Breast epithelium (tissue), 4 donors: ENCODE measurements at places on chromosomes 4 and X.

- DNase-seq, result no peak
- peak overlapping the region; percentile 96 for H3K27ac ChIP-seq
- no peaks in the 10 kb centered on the region for H3K36me3 ChIP-seq
These were observed 3.6 kb downstream of the OTUD4 start for GRCh38 chr4:145176641-145177432.

DNA sequence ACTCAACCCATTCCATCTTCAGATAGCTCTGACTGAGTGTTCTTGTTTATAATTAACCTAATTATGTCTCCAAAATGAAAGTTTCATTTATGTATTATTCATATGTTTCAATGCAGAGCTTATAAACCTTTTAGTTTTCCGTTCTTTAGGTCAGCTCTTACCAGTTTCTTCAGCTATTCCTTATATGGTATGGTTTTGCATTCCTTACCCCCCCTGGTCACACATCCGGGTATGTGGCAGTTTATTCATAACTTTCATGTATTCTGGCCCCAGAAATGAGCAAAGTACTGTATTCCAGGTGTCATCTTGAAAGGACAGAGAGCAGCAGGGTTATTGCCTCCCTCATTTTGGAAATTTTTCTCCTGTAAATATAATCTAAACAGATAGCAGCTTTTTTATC is 16.8 kb upstream of the IGSF1 start:
- no peaks in the 10 kb centered on the region for H3K36me3 ChIP-seq
- no peak overlapping the region for H3K27ac ChIP-seq
- DNase-seq, result no peak
- no peaks in the 10 kb centered on the region for H3K27me3 ChIP-seq
- H3K4me1 ChIP-seq, result no peaks in the 10 kb centered on the region

GRCh38 chr4:139556071-139556723 is at the start of gene SETD7:
Gene SETD7, minus strand, starts transcription at chr4:139556219. Its CDS starts 82 bp downstream, at chr4:139556137.
- peak within 1 kb of the TSS; percentile 100 for H3K27ac ChIP-seq
- H3K4me1 ChIP-seq, result no peaks in the 10 kb centered on the region
- DNase-seq, result peak; percentile 70
- no peaks in the 10 kb centered on the region for H3K36me3 ChIP-seq
- peak within 1 kb of the TSS; percentile 90 for H3K4me3 ChIP-seq

- peaks cover 12% of the 10 kb centered on the region for H3K27me3 ChIP-seq
- H3K4me1 ChIP-seq, result no peaks in the 10 kb centered on the region
- no peak for DNase-seq
- H3K27ac ChIP-seq, result peak overlapping the region; percentile 84
- H3K36me3 ChIP-seq, result no peaks in the 10 kb centered on the region
These were observed 23.9 kb upstream of the APLN start for GRCh38 chrX:129678614-129679195.

DNA sequence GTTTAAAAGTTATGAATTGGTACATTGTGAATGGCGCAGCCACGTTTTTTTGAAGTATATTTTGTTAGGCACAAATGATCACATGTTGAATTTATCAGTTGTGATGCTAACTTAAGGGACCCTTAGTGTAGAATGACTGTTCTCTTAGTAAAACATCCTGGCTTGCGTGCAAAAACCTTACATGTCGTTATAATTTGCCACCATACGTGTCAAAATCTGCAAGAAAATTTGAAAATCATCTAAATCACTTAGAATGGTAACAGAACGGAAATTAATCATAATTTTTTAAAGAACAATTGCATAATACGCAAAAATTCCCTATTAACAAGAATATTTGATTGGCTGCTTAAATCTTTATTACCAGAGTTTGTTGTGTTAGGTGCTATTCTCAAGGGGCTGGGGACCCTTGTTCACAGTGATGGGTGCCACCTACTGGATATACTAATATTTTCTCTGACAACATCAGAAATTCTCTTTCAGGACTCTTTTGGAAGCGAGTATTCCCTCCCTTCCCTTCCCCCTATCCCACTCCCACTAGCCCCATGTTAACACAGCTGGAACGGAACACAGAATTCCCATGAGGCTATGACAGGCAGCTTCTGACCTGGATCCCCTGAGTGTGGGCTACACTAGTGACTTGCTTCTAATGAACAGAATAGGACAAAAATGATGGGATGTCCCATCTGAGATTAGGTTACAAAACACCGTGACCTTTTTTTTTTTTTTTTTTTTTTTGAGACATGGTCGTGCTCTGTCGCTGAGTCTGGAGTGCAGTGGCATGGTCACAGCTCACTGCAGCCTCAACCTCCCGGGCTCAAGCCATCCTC is 71.8 kb downstream of the SUPT20HL2 start:
- no peaks in the 10 kb centered on the region for H3K36me3 ChIP-seq
- no peaks in the 10 kb centered on the region for H3K4me1 ChIP-seq
- no peak overlapping the region for H3K4me3 ChIP-seq
- DNase-seq, result no peak
- no peak overlapping the region for H3K27ac ChIP-seq
- peaks cover 14% of the 10 kb centered on the region for H3K27me3 ChIP-seq

- no peaks in the 10 kb centered on the region for H3K4me1 ChIP-seq
- no peak overlapping the region for H3K27ac ChIP-seq
- H3K27me3 ChIP-seq, result no peaks in the 10 kb centered on the region
- H3K4me3 ChIP-seq, result no peak overlapping the region
- DNase-seq, result no peak
These were observed 60.5 kb upstream of the ADAMTS3 start for GRCh38 chr4:72629540-72629939.

DNA sequence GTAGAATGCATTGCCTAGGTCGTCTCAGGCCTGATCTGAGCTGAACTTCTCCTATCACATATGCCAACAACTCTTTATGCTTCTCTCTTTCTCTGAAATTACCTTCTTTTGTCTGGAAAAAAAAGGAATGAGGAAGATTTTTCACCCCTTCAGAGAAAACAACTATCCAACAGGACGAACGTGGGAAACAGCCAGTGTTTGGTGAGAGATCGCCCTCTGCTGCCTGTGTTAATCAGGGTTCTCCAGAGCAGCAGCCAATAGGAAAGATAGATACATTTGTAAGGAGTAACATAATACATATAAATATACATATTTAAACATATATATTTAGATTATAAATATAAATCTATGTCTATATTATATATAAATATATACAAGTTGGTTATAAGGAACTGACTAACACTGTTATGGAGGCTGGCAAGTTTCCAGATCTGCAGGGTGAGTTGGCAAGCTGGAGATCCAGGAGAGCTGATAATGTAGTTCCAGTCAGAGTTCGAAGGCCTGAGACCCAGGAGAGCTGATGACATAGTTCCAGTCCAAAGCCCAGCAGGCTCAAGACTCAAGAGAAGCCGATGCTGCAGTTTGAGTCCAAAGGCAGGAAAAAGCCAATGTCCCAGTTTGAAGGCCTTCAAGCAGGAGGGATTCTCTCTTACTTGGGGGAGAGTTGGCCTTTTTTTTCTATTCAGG is 13.3 kb downstream of the CETN2 start:
- H3K36me3 ChIP-seq, result no peaks in the 10 kb centered on the region
- H3K27me3 ChIP-seq, result peaks cover 22% of the 10 kb centered on the region
- no peak overlapping the region for H3K27ac ChIP-seq
- H3K4me3 ChIP-seq, result no peak overlapping the region
- DNase-seq, result no peak

- no peaks in the 10 kb centered on the region for H3K36me3 ChIP-seq
- H3K4me1 ChIP-seq, result no peaks in the 10 kb centered on the region
- H3K27me3 ChIP-seq, result peaks cover 58% of the 10 kb centered on the region
- H3K4me3 ChIP-seq, result peak overlapping the region; percentile 92
These were observed 534 bp downstream of the MSX1 start for GRCh38 chr4:4859799-4860599.

GRCh38 chrX:44280116-44280515 is 63.4 kb downstream of the EFHC2 start:
- no peak for DNase-seq
- no peaks in the 10 kb centered on the region for H3K36me3 ChIP-seq
- no peak overlapping the region for H3K27ac ChIP-seq
- H3K4me3 ChIP-seq, result no peak overlapping the region
- H3K4me1 ChIP-seq, result no peaks in the 10 kb centered on the region

DNA sequence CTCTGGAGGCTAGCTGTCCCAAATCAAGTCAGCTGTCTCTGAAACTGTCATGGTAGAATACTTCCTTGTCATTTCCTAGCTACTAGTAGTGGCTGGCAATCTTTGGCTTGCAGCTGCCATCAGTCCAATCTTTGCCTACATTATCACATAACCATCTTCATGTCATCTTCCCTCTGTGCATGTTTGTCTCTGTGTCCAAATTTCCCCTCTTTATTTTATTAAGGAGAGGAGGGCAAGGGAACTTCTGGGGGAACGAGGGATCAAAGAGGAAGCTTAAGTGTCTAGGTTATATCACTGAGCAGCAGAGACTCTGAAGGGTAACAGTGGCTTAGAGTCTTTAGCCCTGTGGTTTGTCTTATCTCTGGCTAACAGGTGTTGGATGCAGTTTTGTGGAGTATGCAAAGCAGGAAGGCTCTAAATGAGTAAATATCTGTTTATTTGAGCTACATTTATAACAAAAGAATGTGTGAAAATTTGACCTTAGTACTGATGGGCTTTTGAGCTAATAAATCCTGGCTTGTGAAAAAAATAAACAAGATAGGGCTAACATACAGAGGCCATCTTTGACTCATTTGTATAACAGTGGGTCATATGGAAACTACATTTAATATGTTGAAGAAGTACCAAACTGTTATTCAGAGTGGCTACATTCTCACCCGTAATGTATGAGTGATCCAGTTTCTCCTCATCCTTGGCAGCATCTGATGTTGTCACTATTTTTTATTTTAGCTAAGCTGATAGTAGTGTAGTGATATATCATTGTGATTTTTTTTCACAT is 49.4 kb upstream of the ENOX2 start:
- H3K4me1 ChIP-seq, result no peaks in the 10 kb centered on the region
- no peak for DNase-seq
- no peak overlapping the region for H3K4me3 ChIP-seq
- H3K36me3 ChIP-seq, result no peaks in the 10 kb centered on the region
- H3K27me3 ChIP-seq, result no peaks in the 10 kb centered on the region
- no peak overlapping the region for H3K27ac ChIP-seq

DNA sequence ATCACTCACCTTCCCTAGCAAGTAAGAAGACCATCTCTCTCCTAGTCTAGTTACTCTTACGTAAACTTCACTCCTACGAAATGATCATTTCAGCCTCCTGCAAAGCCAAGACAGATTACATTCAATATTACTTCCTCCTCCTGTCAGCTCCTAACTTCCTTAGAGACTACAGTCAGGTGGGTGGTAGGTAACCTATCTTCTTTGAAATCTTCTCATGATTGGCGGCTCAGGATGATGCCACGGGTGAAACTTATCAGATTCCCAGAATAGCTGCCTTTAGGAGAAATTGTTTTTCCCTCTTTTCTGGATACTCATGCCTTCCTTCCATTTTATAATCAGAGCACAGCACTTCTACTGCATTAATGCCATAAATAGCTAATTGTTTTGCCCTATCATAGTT is 744.8 kb upstream of the HS3ST1 start:
- no peak overlapping the region for H3K4me3 ChIP-seq
- H3K4me1 ChIP-seq, result no peaks in the 10 kb centered on the region
- H3K36me3 ChIP-seq, result no peaks in the 10 kb centered on the region
